GM23338 (cell line): ENCODE measurements at places on chromosomes 2 and 18.

- no peak for DNase-seq
- H3K27ac ChIP-seq, result no peak overlapping the region
- no peaks in the 10 kb centered on the region for H3K27me3 ChIP-seq
- no peaks in the 10 kb centered on the region; the same call in 1 of the 2 replicates for H3K4me1 ChIP-seq
Measured at GRCh38 chr2:203796248-203797010, 71.1 kb upstream of the CTLA4 start.

DNA sequence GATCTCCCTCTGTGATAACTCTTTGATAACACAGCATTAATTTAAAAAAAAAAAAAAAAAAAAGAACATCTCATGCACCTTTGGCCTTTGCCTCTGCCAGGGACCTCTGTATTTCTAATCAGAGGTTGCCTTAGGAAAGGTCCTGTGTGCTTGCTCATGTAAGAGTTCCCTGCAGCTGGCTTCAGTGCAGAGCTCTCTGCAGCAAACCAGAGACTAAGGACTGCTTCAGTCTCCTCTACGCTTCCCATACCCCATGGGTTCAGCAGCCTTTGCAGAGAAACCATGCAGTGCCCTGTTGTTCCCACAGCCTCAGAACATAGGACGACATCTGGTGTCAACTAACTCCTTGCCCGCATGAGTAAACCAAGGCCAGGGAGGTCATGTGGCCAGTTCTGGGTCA is 236.6 kb upstream of the KLHL29 start:
- H3K4me3 ChIP-seq, result no peak overlapping the region
- H3K4me1 ChIP-seq, result no peaks in the 10 kb centered on the region
- no peak for DNase-seq
- H3K27me3 ChIP-seq, result no peaks in the 10 kb centered on the region

DNA sequence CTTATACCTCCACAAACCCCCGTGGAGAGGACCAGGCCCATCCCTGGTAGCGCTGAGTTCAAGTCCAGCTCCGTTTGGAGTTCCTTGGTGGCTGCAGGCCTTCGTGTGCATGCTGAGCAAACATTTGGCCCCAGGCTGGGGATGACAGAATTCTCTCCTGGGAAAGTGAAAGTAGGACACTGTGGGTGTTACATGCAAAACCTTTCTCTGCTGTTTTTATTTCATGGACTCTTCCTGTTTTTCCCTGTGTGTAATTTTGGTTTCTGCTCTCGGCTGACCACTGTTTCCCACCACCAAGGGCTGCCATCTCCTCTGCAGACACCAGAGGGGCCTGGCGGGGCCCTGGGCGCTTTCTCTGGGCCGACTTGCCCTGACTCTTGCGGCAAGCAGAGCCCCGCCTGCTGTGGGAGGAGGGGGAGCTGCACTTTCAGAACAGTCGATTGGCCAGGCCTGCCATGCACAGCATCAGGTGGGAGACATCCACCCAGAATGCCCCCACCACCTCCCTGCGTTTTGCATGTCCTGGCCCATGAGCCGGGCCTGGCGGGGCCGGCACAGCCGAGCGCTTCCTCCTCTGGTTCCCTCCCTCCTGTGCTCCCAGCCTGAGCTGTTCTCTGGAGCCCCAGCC is 102.4 kb downstream of the CABLES1 start:
- peaks cover 36% of the 10 kb centered on the region for H3K4me1 ChIP-seq
- H3K27ac ChIP-seq, result peak overlapping the region; percentile 69
- H3K27me3 ChIP-seq, result no peaks in the 10 kb centered on the region
- H3K36me3 ChIP-seq, result no peaks in the 10 kb centered on the region
- no peak overlapping the region for H3K4me3 ChIP-seq
- DNase-seq, result peak; percentile 45

DNA sequence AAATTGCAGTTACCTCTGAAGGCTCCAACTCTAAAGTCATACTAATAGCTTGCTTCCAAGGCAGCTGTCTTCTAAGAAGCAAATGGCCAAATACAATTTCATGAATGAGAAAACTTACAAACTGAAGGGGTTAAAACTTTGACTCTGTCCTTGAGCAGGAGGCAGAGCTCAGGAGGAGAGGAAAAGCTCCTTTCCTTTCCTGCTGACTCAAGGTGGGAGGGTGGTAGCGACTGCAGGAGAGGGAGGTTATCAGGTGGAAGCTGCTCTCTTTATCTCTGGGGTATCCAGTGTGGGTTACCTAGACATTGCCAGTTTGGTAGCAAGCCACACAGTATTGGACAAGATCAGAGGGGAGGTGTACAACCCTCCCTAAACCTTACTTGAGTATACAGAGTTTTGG is 2.7 kb upstream of the EFEMP1 start:
- no peak overlapping the region for H3K27ac ChIP-seq
- DNase-seq, result peak; percentile 43
- H3K4me1 ChIP-seq, result peaks cover 12% of the 10 kb centered on the region
- no peak overlapping the region for H3K4me3 ChIP-seq
- H3K36me3 ChIP-seq, result no peaks in the 10 kb centered on the region

DNA sequence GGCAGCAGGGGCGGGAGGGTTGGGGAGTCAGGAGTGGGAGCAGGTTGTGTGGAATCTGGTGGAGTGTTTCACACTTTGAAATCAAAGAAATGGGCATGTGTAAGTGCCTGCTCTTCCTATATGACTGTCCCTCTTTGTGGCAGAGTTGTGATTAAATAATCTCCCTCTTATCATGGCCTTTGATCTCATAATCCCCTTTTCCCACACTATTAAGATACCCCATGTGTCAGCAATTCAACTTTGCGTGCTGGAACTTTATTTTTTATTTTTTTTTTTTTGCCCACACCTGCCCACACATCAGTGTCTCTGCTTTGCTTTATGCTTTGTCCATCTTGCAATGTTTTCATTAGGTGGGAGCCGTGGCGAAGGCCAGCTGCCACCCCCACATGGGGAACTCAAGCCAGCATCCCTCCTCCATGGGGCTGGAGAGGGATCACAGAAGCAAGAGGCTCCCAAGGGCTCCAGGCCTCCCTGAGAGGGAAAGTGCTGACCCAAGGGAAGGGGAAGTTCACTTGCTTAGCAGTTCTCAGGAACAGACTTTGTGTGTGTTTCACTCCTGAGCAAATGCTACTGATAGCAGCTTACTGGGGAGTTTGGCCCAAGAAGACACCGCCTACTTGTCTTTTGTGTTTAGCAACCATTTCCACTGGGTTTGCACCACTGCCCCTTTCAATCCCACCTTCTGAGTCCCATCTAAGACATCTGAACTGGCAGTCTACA is 243.4 kb downstream of the BCL11A start:
- H3K36me3 ChIP-seq, result no peaks in the 10 kb centered on the region
- DNase-seq, result no peak
- H3K4me3 ChIP-seq, result no peak overlapping the region
- H3K27ac ChIP-seq, result no peak overlapping the region

DNA sequence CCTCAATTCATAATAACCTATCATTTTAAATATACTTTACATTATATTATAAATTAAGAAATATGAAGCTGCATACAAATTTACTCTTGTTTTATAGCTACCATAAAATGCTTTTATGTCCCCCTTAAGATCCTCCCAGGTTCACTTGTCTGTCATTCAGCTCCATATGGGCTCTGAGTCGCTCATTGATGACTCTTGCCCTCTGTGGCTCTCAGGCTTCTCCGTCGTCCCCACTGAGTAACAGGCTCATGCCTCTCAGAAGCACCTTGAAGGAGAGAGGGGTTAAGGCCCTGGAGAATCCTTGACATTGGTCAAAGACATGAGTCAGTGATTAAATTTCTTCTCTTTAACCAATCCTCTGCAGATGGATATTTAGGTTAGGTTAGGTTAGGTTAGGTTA is 6.2 kb upstream of the MCM6 start:
- H3K27me3 ChIP-seq, result no peaks in the 10 kb centered on the region
- H3K4me3 ChIP-seq, result no peak overlapping the region
- no peaks in the 10 kb centered on the region for H3K36me3 ChIP-seq
- DNase-seq, result no peak

DNA sequence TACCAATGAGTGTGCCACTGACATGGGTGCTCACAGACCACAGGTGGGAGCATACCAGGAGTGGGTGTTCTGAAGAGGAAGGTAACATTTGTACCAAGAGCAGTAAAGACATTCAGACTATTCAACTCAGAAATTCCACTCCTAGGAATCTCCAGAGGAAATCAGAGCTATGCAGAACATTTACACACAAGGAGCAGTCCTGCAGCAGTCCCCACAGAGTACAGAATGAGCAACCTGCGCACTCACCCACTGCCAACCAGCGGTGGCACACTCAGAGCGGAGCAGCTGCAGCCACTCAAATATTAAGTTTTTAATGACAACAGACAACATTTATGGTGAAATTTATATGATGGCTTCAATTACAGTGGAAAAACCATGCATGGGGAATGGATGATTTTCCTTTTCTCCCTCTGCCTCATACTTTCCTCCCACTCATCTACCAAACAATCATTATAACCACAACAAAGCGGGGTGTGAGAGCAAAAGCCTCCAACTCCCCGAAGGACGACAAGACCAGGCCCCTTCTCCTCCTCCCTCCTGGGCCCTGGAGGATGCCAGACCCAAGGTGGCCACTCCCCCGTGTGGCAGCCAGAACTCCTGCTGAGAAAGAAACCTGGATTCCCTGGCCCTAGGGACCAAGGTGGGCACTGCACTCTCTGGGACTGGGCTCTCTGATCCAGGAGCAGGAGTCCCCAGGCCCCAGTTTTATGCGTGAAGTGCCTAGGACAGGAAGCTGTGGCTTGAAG is 5.4 kb downstream of the HS6ST1 start:
- H3K27me3 ChIP-seq, result no peaks in the 10 kb centered on the region
- DNase-seq, result peak; percentile 65
- H3K36me3 ChIP-seq, result no peaks in the 10 kb centered on the region

GRCh38 chr18:45771587-45772480 is 47.9 kb downstream of the SLC14A1 start:
- H3K27me3 ChIP-seq, result peaks cover 3% of the 10 kb centered on the region; the same call in 1 of the 2 replicates
- H3K27ac ChIP-seq, result no peak overlapping the region
- H3K4me1 ChIP-seq, result peaks cover 4% of the 10 kb centered on the region; the same call in 1 of the 2 replicates
- no peak overlapping the region for H3K4me3 ChIP-seq

DNA sequence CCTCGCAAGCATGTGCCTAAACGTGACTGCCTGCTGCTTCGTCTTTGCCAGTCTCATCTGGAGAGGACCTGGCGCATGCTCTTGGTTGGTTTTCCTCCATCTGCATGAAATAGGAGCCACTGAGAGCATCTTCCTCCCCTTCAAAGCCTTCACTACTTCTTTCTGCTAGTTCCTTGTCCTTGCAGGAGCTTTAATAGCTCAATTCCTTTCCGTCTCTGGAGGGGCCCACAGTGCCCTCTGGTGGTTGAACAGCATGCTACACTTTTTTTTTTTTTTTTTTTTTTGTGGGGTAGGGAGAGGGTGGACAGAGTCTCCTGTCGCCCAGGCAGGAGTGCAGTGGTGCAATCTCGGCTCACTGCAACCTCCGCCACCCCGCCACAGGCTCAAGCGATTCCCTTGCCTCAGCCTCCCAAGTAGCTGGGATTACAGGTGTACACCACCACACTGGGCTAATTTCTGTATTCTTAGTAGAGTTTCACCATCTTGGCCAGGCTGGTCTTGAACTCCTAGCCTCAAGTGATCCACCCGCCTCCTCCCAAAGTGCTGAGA is 59.6 kb downstream of the SP110 start:
- no peak overlapping the region for H3K4me3 ChIP-seq
- DNase-seq, result peak; percentile 72
- no peak overlapping the region for H3K27ac ChIP-seq
- H3K36me3 ChIP-seq, result no peaks in the 10 kb centered on the region
- no peaks in the 10 kb centered on the region for H3K4me1 ChIP-seq

DNA sequence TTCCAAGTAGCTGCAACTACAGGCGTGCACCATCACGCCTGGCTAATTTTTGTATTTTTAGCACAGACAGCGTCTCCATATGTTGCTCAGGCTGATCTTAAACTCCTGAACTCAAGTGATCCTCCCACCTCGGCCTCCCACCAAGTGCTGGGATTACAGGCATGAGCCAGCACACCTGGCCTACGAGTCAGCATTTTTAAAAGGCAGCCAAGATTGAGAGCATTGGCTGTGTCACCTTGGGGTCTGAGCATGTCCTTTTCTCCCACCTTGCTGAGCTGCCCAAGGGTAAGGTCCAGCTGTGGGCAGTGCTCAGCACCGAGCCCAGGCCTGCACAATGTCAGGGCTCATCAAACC is 142.8 kb upstream of the LMAN1 start:
- no peaks in the 10 kb centered on the region for H3K27me3 ChIP-seq
- DNase-seq, result no peak
- H3K36me3 ChIP-seq, result no peaks in the 10 kb centered on the region
- H3K27ac ChIP-seq, result no peak overlapping the region
- H3K4me3 ChIP-seq, result no peak overlapping the region
- H3K4me1 ChIP-seq, result peaks cover 5% of the 10 kb centered on the region; the same call in 1 of the 2 replicates

GRCh38 chr18:13551841-13552733 is 174.3 kb downstream of the FAM210A start:
- no peaks in the 10 kb centered on the region for H3K27me3 ChIP-seq
- H3K4me1 ChIP-seq, result no peaks in the 10 kb centered on the region
- 0 out of 2 replicates have a peak, but pooled peaks cover 3% of the 10 kb centered on the region for H3K36me3 ChIP-seq
- no peak for DNase-seq

GRCh38 chr2:161824226-161824625 is 200.0 kb downstream of the SLC4A10 start:
- no peak overlapping the region for H3K4me3 ChIP-seq
- no peak overlapping the region for H3K27ac ChIP-seq
- no peak for DNase-seq
- H3K4me1 ChIP-seq, result no peaks in the 10 kb centered on the region
- no peaks in the 10 kb centered on the region for H3K27me3 ChIP-seq

GRCh38 chr18:74840492-74841167 is 243.0 kb downstream of the ZNF407 start:
- H3K27ac ChIP-seq, result no peak overlapping the region
- no peaks in the 10 kb centered on the region for H3K27me3 ChIP-seq
- DNase-seq, result no peak
- no peaks in the 10 kb centered on the region for H3K36me3 ChIP-seq
- no peak overlapping the region for H3K4me3 ChIP-seq
- peaks cover 5% of the 10 kb centered on the region; the same call in 1 of the 2 replicates for H3K4me1 ChIP-seq

- no peak overlapping the region for H3K4me3 ChIP-seq
- no peaks in the 10 kb centered on the region for H3K27me3 ChIP-seq
- H3K36me3 ChIP-seq, result no peaks in the 10 kb centered on the region
- no peak overlapping the region for H3K27ac ChIP-seq
- no peaks in the 10 kb centered on the region; the same call in 1 of the 2 replicates for H3K4me1 ChIP-seq
Measured at GRCh38 chr2:12702168-12703121, 14.3 kb upstream of the TRIB2 start.

DNA sequence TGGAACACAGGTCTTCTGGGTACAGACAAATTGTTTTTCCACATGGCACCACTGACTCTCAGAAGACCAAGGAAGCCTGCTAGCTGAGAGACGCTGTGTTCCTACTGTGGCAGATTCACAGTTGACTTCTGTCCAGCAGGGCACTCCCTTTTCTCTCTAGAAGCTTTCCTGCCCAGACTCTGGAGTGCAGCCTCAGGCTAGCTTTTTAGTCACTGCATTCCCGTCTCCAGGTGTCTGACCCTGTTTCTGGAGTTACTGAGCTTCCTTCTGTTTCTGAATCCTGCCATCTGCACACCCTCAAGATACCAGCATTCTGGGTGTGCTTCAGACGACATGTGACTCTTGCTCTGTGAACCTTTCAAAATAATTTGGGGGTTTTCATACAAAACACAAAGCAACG is 125.1 kb downstream of the TMEM200C start:
- no peaks in the 10 kb centered on the region for H3K36me3 ChIP-seq
- DNase-seq, result no peak
- no peak overlapping the region for H3K4me3 ChIP-seq
- 0 out of 2 replicates have a peak, but pooled peaks cover 11% of the 10 kb centered on the region for H3K4me1 ChIP-seq
- no peaks in the 10 kb centered on the region for H3K27me3 ChIP-seq
